ENCODE measurements at places on chromosomes 1 and 21.

DNA sequence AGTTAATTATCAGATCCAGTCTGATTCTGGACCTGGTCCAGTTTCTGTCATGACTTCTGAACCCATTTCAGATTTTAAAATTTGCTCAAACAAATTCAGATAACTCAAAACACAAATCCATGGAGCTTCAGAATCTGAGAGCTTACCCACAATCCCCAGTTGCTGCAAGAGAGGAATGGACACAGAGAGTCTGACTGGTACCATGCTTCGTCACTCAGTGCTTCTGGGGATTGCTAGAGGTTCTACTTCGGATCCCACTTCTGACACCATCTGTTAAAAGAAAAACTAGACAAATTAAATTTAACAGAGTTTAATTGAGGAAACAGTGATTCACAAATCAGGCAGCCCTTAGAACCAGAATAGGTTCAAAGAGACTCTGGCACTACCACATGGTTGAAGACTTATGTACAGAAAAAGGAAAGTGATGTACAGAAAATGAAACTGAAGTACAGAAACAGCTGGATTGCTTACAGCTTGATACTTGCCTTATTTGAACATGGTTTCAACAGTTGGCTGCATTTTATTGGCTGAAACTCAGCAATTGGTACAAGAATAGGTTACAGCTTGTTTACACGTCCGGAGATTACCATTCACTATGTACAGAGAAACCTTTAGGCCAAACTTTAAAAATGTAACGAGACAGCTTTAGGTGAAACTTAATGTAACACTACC is 60.7 kb upstream of the TEKT2 start:
- DNase-seq = no peak

DNA sequence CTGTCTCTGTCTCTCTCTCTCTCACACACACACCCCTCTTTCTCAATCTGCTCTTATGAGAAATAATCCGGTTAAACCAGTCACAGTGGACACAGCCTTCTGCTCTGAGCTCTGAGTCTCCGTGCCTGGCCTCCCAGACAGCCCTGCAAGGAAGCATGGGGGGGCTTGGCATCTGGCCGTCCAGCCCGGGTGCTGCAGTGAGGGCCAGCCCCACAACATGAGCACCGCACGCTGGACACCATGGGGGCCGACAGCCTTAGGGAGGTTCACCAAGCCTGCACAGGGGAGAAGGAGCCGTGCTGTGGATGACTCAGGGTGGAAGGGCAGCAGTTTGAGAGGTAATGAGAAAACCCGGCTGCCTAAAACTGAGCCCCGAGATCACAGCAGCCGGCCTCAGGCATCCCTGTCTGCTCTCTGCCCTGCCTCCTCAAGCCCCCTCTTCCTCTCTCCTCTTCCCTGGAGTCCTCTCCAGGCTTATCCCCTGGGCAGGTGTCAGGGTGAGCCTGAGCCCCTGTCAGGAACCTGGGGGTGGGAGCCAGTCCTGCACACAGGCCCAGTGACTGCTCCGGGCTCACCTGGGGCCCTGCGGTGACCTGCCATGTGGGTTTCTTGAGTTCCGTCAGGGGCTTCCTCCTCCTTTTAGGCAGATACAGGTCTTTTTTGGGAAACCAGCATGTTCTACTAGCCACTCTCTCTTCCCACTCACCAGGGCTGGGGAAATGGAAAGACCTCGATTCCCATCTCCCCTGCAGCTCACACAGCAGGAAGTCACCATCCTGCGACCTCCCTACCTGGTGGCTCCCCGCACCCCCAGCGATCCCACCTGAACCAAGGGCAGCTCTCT is 92.8 kb downstream of the ITPKB start:
- DNase-seq = no peak

- DNase-seq = no peak
These were observed 711.1 kb upstream of the CHRM3 start for GRCh38 chr1:238675221-238675620.

DNA sequence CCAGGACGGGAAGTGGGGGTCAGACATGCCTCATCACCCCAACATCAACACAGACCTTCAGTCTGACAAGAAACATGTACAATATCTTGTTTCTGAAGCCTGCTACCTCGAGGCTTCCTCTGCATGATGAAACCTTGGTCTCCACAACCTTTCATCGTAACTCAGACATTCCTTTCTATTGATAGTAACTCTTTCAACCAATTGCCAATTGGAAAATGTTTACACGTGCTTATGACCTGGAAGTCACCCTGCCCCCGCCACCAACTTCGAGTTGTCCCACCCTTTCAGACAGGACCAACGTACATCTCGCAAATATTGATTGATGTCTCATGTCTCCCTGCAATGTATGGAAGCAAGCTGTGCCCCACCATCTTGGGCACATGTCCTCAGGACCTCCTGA is 159.5 kb downstream of the ETS2 start:
- no peak for DNase-seq

GRCh38 chr1:244730153-244730933 is 77.4 kb downstream of the DESI2 start:
- peak; percentile 9 for DNase-seq

DNA sequence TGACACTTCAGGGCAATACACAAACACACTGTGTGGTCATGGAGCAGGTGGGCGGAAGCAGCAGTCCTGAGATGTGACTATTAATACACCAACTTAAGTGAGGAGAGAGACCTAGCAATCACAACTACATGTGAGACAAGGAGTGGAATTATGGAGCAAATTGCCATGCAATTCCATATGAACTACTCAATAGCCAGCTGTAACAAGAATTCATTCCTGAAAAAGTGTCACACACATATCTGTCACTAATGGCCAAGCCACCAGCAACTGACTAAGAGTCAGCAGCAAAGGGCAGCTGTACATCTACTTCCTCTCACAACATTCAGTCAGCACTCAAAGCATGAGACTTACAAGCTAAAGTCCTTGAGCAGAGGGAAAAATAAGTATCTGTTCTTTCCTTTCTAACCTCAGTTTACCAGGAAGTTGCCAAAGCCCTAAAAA is 46.2 kb downstream of the GPR3 start:
- no peak for DNase-seq

GRCh38 chr21:45802425-45802824 is 158.9 kb downstream of the PCBP3 start:
- no peak for DNase-seq

DNA sequence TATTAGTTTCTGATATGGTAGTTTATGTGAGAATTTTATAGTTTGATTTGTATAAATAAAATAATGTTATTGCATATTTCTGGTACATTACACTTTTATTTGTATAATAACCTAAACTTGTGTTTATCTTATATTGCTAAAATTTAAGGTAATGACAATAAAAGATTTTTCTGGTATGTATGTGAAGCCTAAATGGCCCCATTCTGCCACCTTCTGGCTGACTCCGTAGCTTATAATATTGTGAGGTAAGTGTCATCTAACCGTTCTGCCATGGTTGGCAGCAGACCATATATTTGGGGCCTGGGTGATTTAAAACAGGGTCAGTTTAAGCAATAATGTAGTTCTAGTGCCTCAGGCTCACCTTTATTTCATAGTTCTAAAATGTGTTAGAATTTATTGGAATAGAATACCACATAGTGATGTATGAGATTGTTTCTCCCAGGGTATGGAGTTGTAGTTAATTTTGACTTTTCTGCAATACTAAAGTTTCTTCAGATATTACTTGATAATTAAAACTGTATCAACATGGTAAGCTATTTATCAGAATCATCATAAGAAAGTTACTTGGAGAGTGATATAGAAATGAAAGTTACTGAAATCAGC is 21.2 kb upstream of the PRKACB start:
- peak; percentile 55 for DNase-seq

DNA sequence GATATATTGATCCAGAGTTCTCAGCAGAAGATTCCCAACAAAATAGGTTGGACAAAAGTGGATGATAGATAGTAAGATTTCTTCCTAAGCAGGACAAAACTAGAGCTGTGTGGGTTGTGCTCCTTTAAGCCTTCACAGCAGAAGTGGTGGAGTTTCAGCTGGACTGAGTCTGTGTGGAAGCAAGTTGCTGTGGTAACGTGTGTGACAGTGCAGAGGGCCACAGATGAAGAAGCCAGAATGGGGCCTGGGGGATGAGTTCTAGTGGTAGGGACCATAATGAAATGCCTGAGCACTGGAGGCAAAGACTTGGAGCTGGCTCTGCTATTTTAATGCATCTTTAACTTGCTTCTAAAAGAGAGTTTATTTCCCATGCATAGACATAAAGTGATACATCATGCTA is 238.7 kb upstream of the POGK start:
- no peak for DNase-seq

DNA sequence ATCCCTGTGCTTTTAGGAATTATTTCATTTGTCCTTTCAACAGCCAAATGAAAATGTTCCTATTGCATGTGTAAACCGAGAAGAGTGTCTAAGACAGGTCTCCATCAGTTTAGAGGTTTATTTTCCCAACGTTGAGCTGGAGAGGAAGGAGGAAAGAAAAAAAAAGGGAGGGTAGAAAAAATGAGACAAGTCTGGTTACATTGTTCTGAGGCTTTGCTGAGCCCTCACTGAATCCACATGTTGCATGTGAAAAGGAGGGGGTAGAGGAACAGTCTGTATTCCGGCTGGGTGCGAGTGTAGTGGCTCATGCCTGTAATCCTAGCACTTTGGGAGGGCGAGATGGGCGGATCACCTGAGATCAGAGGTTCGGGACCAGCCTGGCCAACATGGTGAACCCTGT is 19.2 kb upstream of the PDIK1L start:
- no peak for DNase-seq

DNA sequence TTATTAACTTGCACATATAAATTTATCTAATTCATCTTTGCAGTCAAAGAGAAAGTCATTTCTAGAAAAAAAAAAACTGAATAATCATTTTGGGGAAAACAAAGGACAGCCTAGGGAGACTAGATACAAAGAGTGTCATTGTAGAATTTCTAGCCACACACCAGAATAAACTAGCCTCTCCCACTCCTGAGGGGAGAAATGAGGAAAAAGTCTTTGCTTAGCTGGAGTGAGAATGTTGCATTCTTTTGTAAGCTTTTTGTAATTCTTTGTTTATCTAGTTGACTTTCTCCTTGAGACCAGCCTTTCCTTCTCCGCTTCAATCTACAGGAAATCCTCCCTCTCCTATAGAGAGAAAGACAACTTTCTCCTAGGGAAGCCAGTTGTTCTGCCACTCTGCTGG is 15.9 kb upstream of the CGN start:
- no peak for DNase-seq

DNA sequence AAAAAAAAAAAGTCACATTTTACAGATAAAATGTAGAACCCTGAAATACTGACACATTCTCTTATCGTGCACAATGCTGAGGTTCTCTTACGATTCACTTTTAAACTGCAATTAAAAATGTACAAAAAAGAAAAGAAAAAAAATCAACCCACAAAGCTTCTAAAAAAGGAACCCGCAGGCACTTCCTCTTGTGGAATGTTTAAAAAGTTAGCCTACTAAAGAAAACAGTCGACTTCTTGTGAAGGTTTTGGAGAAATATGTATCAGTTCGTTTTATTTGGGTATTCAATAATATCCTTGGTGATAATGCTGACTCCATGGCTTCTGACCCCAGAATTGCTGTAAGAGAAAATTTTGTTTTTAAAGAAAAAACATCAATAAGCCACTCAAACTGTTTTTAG is 10.2 kb downstream of the HNRNPU start:
- no peak for DNase-seq

- no peak for DNase-seq
These were observed 14.0 kb downstream of the DCST2 start for GRCh38 chr1:155019377-155020245.

DNA sequence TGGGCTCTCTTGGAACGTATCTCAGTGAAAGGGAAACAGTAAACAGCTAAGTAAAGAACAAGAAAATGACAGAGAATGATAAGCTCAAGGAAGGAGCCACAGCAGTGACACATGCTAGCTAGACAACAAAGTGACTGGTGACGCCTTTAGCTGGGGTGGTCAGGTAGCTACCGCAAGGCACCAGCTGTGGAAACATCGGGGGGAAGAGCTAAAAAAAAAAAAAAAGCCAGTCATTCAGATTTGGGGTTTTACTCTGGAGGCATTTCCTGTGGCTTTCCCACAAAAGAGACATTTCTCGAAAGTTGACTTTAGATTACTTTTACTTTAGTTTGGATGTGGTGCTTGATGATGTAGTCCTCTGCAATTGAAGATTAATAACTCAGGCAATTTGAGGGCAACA is 2.1 kb downstream of the FHAD1 start:
- peak; percentile 72 for DNase-seq

GRCh38 chr1:32990887-32991286 is 26.3 kb upstream of the RNF19B start:
- DNase-seq = no peak

GRCh38 chr1:21149855-21150432 is 26.8 kb downstream of the EIF4G3 start:
- no peak for DNase-seq

DNA sequence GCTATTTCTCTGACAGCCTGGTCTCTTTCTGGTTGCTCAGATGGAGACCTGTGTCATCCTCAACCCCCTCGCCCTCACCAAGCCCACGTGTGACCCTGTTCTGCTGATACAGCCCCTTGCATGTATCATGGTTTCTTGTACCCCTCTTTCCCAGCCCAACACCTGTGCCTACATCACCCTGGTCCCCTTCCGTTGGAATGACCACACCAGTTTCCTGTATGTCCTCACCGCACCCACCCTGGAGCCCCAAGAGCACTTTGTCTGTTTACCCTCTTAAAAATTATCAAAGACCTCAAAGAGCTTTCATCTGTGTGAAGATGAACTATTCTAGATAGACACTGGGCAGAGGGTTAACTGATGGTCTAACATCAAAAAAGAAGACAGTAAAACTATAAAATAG is 179.5 kb downstream of the GALNT2 start:
- DNase-seq = no peak

DNA sequence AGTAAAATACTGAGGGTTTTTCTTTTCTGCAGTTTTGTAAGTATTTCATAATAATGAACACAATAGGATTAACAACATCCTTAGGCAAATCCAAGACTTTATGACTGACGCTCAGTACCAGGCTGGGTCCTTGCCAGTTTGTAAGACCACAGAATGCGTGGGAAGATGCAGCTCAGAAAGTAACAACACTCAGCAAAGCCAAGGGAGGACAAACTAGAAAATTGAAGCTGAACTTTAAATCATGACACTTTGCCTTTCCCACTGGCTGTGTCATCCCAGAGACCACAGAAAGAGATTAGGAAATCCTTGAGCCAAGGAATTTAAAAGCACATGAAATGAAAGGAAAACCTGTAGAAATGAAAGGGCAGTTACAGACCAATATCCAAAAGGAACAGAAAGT is 426.3 kb upstream of the CHRM3 start:
- no peak for DNase-seq

DNA sequence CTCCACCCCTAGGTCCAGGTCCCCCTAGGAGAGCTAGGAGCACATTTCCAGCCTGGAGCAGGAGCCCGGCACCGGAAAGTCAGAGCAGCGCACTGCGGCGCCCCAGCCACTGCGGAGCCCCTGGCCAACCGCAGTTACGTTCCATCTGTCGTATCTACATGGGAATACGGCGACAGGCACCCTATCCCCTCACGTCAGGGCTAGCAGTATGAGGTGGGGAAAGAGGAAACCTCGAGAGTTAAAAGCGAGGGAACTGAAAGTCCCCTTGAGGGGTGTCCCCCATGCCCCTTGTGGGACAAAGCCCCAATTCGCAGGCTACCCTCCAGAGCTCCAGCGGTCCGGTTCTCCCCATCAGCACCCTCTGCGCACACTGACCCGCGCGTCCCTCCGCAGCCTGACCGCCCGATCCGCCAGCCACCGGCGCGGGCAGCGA is 995 bp downstream of the COLGALT2 start:
- DNase-seq = peak; percentile 9
